Breast epithelium (tissue), 4 donors: ENCODE measurements at places on chromosomes 4 and X.

DNA sequence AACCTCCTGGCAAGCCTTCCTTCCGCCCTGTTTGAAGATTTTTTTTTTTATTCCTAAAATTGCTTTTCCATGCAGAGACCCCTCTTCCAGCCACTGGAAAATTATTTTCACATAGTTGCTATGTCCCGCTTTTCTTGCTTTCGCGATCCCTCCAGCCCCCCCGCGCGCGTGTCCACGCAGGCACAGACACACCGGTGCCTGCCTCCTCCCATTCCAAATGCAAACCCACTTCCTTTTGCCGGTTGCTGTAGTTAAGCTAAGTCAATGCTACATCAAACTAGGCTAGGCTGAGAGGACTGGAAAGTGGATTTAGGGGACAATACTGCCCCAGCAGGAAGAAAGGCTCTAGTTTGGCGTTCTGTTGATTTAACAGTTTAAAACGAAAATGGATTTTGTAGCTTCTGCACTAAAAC, 111.0 kb downstream of the DHX15 start:
- peaks cover 12% of the 10 kb centered on the region for H3K27me3 ChIP-seq
- H3K4me1 ChIP-seq, result peaks cover 13% of the 10 kb centered on the region

DNA sequence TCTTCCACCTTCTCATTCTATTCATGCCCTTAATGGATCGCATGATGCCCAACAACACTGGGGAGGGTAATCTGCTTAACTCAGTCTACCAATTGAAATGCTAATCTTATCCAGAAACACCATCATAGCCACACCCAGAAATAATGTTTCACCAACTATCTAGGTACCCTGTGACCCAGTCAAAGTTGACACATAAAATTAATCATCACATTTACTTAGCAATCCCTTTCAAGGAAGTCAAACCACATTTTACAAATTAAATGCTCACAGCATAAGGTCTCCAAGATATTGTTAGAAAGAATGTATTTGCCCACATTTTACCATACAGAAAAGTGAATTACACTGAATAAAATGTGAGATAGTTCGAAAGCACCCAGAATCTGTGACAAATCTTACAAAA, 92.5 kb downstream of the PRSS12 start:
- no peaks in the 10 kb centered on the region for H3K27me3 ChIP-seq
- no peak overlapping the region for H3K27ac ChIP-seq
- no peak overlapping the region for H3K4me3 ChIP-seq
- no peak for DNase-seq
- no peaks in the 10 kb centered on the region for H3K4me1 ChIP-seq

GRCh38 chrX:68273887-68274286, 159.4 kb downstream of the OPHN1 start:
- H3K27me3 ChIP-seq, result no peaks in the 10 kb centered on the region
- no peaks in the 10 kb centered on the region for H3K4me1 ChIP-seq
- H3K4me3 ChIP-seq, result no peak overlapping the region
- no peak overlapping the region for H3K27ac ChIP-seq

- peaks cover 34% of the 10 kb centered on the region for H3K27me3 ChIP-seq
- no peaks in the 10 kb centered on the region for H3K36me3 ChIP-seq
- H3K27ac ChIP-seq, result no peak overlapping the region
- H3K4me1 ChIP-seq, result no peaks in the 10 kb centered on the region
- no peak overlapping the region for H3K4me3 ChIP-seq
These were observed 172.1 kb downstream of the MID1IP1 start for GRCh38 chrX:38973322-38973721.

DNA sequence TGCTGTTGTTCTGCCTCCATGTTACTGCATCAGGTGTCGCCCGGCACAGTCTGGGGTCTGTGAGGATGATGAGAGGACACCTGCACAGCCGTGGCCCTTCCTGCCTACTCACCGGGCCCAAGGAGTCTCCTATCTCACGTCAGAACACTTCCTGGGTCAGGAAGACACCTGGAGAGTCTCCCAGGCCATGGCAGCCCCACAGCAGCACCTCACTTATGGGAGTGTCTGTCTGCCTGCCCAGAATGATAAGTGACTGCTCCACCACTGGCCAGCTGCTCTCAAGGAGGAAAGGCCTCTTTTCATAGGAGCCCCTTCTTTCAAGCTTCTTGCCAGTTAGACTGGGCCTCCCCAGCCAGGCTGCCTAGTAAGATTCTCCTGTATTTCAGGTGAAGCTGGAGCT, 56.1 kb downstream of the NELFA start:
- no peaks in the 10 kb centered on the region for H3K36me3 ChIP-seq
- H3K4me3 ChIP-seq, result no peak overlapping the region
- no peaks in the 10 kb centered on the region for H3K27me3 ChIP-seq
- DNase-seq, result no peak
- H3K4me1 ChIP-seq, result no peaks in the 10 kb centered on the region

DNA sequence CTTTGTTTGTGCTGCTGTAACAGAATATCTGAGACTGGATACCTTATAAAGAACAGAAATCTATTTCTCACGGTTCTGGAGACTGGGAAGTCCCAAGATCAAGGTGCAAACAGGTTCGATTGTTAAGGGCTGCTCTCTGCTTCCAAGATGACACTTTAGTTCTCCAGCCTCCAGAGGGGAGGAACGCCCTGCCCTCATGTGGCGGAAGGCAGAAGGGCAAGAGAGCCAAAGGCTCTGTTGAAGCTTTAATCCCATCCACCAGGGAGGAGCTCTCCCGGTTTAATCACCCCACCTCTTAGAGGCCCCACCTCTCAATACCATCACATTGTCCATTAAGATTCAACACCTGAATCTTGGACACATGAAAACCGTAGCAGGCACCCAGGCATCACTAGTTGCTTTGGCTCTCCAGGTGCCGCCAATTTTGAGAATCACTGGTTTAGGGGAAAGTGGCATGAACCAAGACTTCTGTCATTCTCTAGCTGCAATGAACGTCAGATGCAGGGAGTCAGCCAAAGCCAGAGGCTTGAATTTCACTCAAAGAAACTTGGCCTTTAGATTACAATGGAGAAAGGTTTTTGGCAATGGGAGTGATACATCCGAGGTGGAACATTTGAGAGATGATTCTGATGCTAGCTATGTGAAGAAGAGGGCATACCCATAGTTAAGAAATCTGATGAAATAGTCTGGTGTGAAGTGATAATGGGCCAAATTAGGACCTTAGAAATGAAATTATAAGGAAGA, 15.7 kb downstream of the FHL1 start:
- no peak overlapping the region for H3K27ac ChIP-seq
- no peak overlapping the region for H3K4me3 ChIP-seq
- H3K27me3 ChIP-seq, result no peaks in the 10 kb centered on the region
- no peaks in the 10 kb centered on the region for H3K36me3 ChIP-seq
- no peaks in the 10 kb centered on the region for H3K4me1 ChIP-seq

- no peaks in the 10 kb centered on the region for H3K36me3 ChIP-seq
- H3K27me3 ChIP-seq, result no peaks in the 10 kb centered on the region
- no peak for DNase-seq
- H3K4me3 ChIP-seq, result no peak overlapping the region
These were observed 6.4 kb upstream of the RHOH start for GRCh38 chr4:40190465-40190864.

DNA sequence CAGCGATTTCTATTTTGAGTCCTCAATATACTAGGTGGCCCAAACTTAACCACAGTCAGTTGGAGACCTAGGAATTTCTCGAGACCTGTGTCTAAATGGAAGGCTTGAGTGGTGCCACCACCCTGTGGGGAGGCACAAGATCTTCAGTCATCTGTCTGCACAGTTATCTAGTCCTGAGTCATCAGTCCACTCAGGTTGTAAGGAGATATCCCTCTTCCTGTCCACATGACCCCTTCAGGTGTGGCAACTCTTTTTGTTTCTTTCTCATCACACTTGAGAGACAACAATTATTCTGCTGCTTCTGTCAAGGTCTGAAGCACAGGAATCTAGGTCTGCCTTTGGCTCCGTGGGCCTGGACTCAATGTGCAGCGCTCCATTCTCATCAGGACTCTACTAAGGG, 64.4 kb upstream of the IBSP start:
- no peaks in the 10 kb centered on the region for H3K4me1 ChIP-seq
- H3K27me3 ChIP-seq, result no peaks in the 10 kb centered on the region
- no peak for DNase-seq

- H3K27ac ChIP-seq, result no peak overlapping the region
- DNase-seq, result no peak
- H3K4me1 ChIP-seq, result no peaks in the 10 kb centered on the region
These were observed 153.1 kb upstream of the PCDH18 start for GRCh38 chr4:137685357-137685756.

DNA sequence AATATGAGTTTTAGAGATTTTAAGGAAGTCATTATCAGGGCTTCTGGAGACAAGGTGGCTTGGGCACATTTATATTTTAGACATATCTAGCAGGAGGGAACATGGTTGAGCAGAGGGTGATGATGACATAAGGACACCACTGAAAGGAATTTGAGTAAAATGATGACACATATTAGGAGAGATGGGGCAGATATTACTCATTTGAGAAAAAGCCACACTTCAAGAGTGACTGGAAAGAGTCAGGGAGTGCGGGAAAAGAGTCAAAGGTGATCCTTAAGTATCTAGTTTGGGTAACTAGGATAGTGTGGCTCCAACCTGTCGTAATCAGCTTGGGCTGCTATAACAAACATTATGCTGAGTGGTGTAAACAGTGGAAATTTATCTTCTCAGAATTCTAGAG, 377.7 kb downstream of the PACRGL start:
- no peak overlapping the region for H3K4me3 ChIP-seq
- no peak for DNase-seq
- no peaks in the 10 kb centered on the region for H3K4me1 ChIP-seq
- H3K27ac ChIP-seq, result no peak overlapping the region
- no peaks in the 10 kb centered on the region for H3K36me3 ChIP-seq
- no peaks in the 10 kb centered on the region for H3K27me3 ChIP-seq

- no peaks in the 10 kb centered on the region for H3K27me3 ChIP-seq
- no peak overlapping the region for H3K4me3 ChIP-seq
- H3K27ac ChIP-seq, result no peak overlapping the region
- no peak for DNase-seq
- no peaks in the 10 kb centered on the region for H3K4me1 ChIP-seq
These were observed 164.1 kb upstream of the CTSO start for GRCh38 chr4:156117743-156118142.

GRCh38 chr4:45033676-45034419, 307.5 kb upstream of the GNPDA2 start:
- no peak overlapping the region for H3K4me3 ChIP-seq
- no peak overlapping the region for H3K27ac ChIP-seq
- no peaks in the 10 kb centered on the region for H3K4me1 ChIP-seq
- no peaks in the 10 kb centered on the region for H3K36me3 ChIP-seq

- no peak overlapping the region for H3K27ac ChIP-seq
- DNase-seq, result no peak
- no peaks in the 10 kb centered on the region for H3K27me3 ChIP-seq
- H3K4me3 ChIP-seq, result no peak overlapping the region
These were observed 22.1 kb upstream of the SCOC start for GRCh38 chr4:140351093-140352075.

DNA sequence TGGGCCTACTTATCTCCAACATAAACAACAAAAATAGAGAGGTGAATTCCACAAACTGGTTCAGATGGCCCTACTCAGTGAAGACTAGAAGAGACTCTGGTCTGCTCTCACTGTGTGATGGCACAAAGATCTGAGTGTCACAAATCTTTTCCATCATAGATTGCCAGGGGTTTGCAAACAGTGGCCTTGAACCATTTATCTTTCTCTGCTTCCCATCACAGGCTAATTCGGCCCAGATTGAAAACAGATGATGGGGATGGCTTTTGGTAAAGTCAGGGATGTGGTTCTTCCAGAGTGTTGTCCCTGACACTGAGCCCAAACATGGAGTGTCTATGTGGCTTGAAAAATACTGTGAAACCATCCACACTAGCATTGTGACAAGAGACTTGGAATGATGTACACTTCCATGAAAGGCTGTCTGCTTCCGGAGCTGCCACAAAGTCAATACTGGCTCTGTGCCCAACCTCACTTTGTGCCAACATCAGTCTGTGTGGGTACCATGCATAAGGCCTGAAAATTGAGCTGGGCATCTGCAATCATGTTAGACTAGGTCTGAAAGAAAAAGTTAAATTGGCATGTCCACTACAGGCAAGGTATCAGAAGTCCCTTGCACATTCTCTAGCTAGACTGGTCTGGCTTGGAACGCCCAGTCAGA, 25.2 kb upstream of the PLAC1 start:
- H3K36me3 ChIP-seq, result no peaks in the 10 kb centered on the region
- H3K4me3 ChIP-seq, result no peak overlapping the region
- no peaks in the 10 kb centered on the region for H3K4me1 ChIP-seq

GRCh38 chr4:56434599-56435139, 746 bp downstream of the PPAT start:
- no peaks in the 10 kb centered on the region for H3K36me3 ChIP-seq
- peak overlapping the region; percentile 80 for H3K4me3 ChIP-seq
- H3K27ac ChIP-seq, result peak overlapping the region; percentile 89
- no peaks in the 10 kb centered on the region for H3K4me1 ChIP-seq
- H3K27me3 ChIP-seq, result no peaks in the 10 kb centered on the region

GRCh38 chr4:4270529-4270928, 19.4 kb downstream of the LYAR start:
- no peaks in the 10 kb centered on the region for H3K36me3 ChIP-seq
- H3K27ac ChIP-seq, result no peak overlapping the region
- no peak for DNase-seq
- no peaks in the 10 kb centered on the region for H3K4me1 ChIP-seq
- no peaks in the 10 kb centered on the region for H3K27me3 ChIP-seq

DNA sequence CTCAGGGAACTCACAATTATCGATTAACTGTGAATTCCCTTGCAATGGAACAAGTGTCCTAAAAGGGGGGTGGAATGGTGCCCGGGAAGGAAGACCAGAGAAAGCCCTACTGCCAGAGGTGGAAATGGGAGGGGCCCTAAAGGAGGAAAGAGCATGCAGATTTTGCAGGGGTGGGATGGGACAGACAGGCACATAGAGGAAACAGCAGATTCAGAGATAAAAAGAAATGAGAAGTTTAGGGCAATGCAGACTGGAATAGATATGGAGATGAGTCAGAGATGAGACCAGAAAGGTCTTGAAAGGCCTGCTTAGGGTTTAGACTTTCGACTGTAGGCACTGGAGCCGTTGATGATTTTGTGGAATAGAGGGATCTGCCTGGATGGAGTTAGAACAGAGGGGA, 57.4 kb upstream of the PITX2 start:
- no peaks in the 10 kb centered on the region for H3K27me3 ChIP-seq
- no peaks in the 10 kb centered on the region for H3K36me3 ChIP-seq
- no peak overlapping the region for H3K4me3 ChIP-seq
- H3K27ac ChIP-seq, result no peak overlapping the region
- DNase-seq, result no peak

DNA sequence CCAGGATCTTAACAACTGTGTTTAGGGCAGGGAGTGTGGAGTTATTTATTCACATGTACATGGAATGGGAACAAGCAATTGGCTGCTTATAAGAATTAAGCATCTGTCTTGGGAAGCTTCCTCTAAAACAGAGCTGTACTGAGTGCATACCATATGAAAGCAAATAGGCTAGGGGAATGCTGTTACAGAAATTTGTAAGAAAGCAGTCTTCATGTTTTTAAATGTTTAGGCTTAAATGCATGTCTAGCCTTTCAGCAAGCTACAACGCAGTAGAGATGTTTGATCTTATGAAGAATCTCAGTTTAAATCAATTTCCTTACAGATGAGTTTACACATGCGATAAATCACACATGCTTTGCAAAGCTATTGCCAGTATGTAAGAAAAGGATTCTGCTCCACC, 123.1 kb upstream of the MID1 start:
- DNase-seq, result no peak
- no peak overlapping the region for H3K27ac ChIP-seq
- H3K4me1 ChIP-seq, result no peaks in the 10 kb centered on the region
- no peaks in the 10 kb centered on the region for H3K27me3 ChIP-seq

GRCh38 chrX:1592470-1593142, 1.2 kb downstream of the AKAP17A start:
- H3K36me3 ChIP-seq, result peaks cover 5% of the 10 kb centered on the region
- peak overlapping the region; percentile 91 for H3K27ac ChIP-seq
- no peak for DNase-seq
- no peaks in the 10 kb centered on the region for H3K27me3 ChIP-seq
- H3K4me3 ChIP-seq, result peak overlapping the region; percentile 93
